ENCODE measurements at places on chromosomes 5 and 9. TPM values are rescaled to one million over a fixed set of nuclear protein-coding genes. Genes with fewer than 3 reads are reported as not detected.

DNA sequence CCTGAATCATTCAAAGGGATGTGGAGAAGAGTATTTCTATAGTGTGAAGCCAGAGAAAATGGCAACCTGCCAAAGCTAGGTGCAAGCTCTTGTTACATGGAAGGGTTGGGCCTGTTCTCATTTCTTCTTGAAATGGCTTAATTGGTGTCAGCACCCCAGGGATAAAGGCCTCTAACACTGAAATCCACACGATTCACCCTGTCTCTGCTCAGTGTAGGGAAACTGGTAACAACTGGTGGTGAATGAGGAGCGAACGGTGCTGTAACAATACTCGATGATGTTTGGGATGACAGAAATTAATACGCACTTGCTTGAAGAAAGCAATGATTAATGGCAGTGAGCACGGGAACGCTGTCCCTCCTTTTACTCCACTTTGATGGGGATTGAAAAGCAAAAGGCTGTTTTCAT, 16.2 kb downstream of the PBX3 start:
- no peak overlapping the region for H3K27ac ChIP-seq
- H3K27me3 ChIP-seq: no peaks in the 10 kb centered on the region
- peaks cover 11% of the 10 kb centered on the region for H3K4me1 ChIP-seq
- peak; percentile 26 for DNase-seq

NIPSNAP3A gene
- 9.1 TPM for total RNA-seq

GRCh38 chr5:162107591-162107990, 40.0 kb downstream of the GABRG2 start:
- DNase-seq: no peak
- no peaks in the 10 kb centered on the region for H3K36me3 ChIP-seq
- no peak overlapping the region for H3K27ac ChIP-seq
- no peak overlapping the region for H3K4me3 ChIP-seq
- H3K27me3 ChIP-seq: no peaks in the 10 kb centered on the region

GRCh38 chr5:125584140-125584520, 837.7 kb upstream of the ZNF608 start:
- no peaks in the 10 kb centered on the region for H3K27me3 ChIP-seq
- H3K4me3 ChIP-seq: no peak overlapping the region
- H3K4me1 ChIP-seq: no peaks in the 10 kb centered on the region
- no peak overlapping the region for H3K27ac ChIP-seq

CMYA5 gene
- 0.15 TPM for total RNA-seq

PSD2 gene
- total RNA-seq: not detected

GRCh38 chr9:74821636-74822035, 66.1 kb downstream of the TRPM6 start:
- H3K27me3 ChIP-seq: no peaks in the 10 kb centered on the region
- no peak overlapping the region for H3K4me3 ChIP-seq
- no peaks in the 10 kb centered on the region for H3K4me1 ChIP-seq
- DNase-seq: no peak

GRCh38 chr5:72539038-72539437, 31.8 kb upstream of the ZNF366 start:
- H3K4me1 ChIP-seq: no peaks in the 10 kb centered on the region
- DNase-seq: no peak
- no peak overlapping the region for H3K4me3 ChIP-seq
- H3K27ac ChIP-seq: no peak overlapping the region

DNA sequence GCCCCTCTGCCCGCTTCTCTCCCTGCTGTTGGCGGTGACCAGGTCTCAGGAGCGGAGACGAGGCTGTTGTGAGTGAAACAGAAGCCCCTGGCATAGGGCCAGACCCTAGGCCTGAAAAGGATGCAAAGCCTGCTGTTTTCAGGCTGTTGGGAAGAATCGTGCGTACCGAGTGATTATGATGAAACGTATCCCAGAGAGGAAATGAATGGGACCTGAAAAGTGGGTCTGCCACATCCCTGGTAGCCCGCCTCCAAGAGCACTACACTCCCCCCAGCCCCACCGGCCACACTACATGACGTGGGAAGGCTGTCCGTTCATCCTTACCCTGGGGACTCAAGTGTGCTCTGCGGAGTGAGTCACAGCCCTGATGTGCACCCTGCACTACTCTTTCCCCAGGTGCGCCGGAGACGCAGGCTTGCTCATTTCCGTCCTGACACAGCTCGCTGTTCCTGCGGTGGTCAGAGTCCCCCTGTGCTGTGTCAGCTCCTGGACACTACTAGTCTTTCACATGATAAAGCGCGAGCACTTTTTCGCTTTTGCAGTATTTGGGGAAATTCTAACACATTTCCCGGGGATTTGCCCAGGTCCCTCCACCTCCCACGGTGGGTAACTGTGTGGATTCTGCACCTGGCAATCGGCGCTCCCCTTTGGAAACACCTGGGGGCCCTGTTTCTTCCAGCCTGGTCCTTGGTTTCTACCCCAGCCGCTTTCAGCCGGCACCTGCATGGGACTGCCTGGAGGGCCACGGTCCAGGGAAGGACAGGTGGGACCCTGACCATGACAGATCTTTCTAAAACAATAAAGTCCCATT, 91.5 kb downstream of the ANKRD33B start:
- H3K27ac ChIP-seq: no peak overlapping the region
- H3K4me1 ChIP-seq: peaks cover 7% of the 10 kb centered on the region
- no peaks in the 10 kb centered on the region for H3K36me3 ChIP-seq
- H3K27me3 ChIP-seq: no peaks in the 10 kb centered on the region

DNA sequence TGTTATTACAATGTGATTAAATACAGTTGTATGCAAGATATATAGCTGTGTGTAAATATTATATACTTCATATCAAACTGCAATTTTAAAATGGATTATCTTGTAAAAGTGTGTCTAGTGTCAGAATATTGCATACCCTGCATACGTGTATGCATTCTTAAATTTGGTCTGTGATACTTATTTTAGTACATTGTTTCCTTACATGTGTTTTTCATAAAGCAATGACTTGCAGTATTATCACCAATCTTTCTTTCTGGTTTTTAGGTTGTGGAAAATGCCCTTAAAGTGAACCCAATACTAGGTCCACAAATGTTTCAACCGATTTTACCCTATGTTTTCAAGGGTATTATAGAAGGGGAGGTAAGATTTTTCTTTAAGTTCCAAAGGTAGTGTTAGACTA, 28.5 kb upstream of the LRRC70 start:
- peaks cover 19% of the 10 kb centered on the region for H3K4me1 ChIP-seq
- H3K27me3 ChIP-seq: no peaks in the 10 kb centered on the region
- H3K4me3 ChIP-seq: no peak overlapping the region
- peaks cover 5% of the 10 kb centered on the region for H3K36me3 ChIP-seq

DNA sequence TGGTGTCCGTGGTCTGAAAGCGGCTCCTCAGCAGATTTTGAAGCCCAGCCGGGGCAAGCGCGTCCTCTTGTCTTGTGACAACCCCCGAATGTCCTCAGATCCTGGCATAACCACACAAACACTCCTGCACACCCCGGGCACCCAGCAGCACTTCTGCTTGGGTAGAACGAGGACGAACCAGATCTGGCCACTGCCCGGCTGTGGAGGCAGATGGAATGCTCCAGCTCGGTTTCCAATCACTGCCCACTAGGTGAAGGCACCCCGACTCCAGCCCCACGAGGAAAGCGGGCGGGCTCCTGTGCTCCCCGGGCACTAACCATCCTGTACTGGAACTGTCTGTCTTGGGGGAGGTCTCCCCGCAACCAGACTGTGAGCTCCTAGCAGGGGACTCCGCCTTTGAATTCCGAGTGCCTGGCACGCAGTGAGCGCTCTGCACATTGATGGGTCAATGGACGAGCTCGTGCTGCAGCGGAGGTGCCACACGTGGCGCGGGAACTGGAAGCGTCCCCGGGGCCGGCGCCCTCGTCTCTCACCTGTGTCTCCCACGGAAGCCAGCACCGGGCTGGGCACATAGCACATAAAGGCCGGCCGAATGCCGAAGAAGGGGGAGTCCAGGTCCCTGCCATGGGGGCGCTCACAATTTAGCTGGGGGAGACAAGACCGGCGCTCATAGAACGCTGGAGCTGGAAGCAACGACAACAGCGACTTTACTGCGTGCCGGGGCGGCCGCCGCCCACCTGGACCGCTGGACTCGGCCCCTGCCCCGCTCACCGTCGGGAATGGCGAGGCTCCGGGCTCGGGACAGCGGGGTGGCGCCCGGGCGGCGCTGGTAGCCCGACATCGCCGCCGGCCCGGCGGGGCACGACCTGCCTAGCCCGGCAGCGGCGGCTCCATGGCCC, 608 bp downstream of the ENTR1 start:
- peak overlapping the region; percentile 81 for H3K4me3 ChIP-seq
- no peaks in the 10 kb centered on the region for H3K27me3 ChIP-seq
- peaks cover 18% of the 10 kb centered on the region for H3K4me1 ChIP-seq
- H3K27ac ChIP-seq: peak overlapping the region; percentile 29
- peak; percentile 38 for DNase-seq

PLPP1 gene
- 21.1 TPM for total RNA-seq

KLF4 gene
- total RNA-seq: 38.8 TPM

DNA sequence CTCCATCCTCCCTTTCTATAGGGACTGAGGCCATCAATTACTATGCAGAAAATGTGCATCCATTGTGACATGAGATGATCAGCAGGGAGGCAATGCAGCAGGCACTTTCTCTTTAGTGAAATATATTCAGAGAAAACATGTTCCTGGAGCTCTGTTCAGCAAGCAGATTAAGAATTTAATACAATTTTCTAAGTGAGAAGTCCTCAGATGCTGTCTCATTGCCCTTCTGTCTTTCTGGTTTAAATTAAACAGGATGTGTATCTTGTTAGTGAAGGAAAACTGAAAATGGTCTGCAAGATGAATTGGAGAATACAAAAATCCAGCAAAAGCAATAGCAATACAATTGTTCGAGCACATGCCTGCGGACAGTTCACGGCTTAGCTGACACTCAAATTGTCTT, 445.8 kb upstream of the RIOK2 start:
- no peaks in the 10 kb centered on the region for H3K4me1 ChIP-seq
- no peak for DNase-seq
- no peaks in the 10 kb centered on the region for H3K27me3 ChIP-seq
- H3K4me3 ChIP-seq: no peak overlapping the region

- no peak overlapping the region for H3K27ac ChIP-seq
- no peak overlapping the region for H3K4me3 ChIP-seq
- H3K27me3 ChIP-seq: no peaks in the 10 kb centered on the region
- no peaks in the 10 kb centered on the region for H3K36me3 ChIP-seq
Measured at GRCh38 chr9:70519912-70520724, 105.7 kb upstream of the KLF9 start.

DNA sequence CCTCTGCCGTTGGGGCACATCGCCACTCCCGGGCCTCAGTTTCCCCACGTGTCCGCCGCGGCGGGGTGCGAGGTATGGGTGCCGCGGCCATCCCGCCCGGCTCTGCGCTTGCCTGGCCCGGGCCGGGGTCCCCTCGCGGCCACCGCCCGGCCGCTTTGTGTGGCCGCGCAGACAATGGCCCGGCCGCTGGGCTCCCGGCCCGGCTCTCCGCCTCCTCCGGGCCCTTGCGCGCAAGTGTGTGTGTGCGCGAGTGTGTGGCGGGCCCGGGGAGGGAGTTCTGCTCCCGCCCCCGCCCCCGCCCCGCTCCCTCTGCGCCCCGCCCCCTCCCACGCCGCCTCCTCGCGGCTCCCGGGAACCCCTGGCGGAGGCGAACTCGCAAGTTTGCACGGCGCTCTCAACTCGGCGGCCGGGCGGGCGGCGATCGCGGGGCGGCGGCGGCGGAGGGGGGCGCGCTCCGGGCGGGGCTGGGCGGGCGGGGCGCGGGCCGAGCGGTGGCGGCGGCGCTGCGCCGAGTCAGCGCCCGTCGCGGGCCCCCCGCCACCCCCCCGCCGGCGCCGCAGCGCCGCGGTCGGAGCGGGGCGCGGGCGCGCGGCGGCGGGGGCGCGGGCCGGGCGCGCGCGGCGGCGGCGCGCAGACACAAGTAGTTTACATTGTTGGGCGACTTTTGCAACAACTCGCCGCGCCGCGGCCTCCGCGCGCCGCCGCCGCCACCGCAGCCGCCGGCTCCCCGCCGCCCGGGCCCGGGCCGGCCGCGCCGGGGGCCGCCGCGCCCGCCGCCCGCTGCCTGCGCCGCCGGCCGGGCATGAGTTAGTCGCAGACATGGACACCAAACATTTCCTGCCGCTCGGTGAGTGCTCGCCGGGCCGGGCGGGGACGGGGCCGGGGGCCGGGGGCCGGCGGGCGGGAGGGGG, at the start of gene RXRA:
RXRA (plus strand) TSS at position 643 of the 911 bp plus-strand sequence; CDS start at position 820, 177 bp downstream.
- peaks cover 14% of the 10 kb centered on the region for H3K4me1 ChIP-seq
- H3K4me3 ChIP-seq: peak within 1 kb of the TSS; percentile 86
- no peaks in the 10 kb centered on the region for H3K27me3 ChIP-seq
- H3K27ac ChIP-seq: peak within 1 kb of the TSS; percentile 20

- no peak overlapping the region for H3K4me3 ChIP-seq
- DNase-seq: no peak
- H3K36me3 ChIP-seq: no peaks in the 10 kb centered on the region
- no peak overlapping the region for H3K27ac ChIP-seq
- no peaks in the 10 kb centered on the region for H3K27me3 ChIP-seq
- H3K4me1 ChIP-seq: peaks cover 68% of the 10 kb centered on the region
Measured at GRCh38 chr5:159907689-159908590, 8.3 kb upstream of the ADRA1B start.

SLC6A3 gene
- total RNA-seq: not detected

DNA sequence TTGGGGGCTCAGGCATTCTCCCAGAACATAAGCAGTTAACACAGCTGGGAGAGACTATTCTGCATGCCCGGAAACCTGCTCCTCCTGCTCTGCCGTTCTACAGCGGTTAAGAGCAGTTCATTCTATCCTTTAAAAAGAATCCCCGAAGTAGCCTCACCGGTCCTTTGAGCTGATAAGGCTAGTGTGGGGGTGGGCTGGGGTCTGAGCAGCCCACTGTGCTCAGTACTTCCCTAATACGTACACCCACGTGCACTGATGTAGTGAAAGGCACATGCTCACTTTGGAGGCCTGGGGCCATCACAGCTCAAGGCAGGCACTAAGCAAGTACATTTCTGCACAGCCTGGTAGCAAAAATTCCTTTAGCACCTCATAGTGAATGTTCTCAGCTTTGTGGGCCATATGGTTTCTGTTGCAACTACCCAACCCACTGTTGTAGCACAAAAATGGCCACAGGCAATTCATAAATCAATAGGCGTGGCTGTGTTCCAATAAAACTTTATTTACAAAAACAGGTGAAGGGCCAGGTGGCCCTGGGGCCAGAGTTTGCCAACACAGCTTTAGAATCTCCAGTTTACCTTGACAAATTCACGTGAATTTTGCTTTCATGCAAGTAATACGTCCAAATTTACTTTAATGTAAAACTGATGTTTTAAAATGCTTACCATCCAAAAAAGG, 136.4 kb downstream of the ZNF354C start:
- DNase-seq: no peak
- H3K4me3 ChIP-seq: no peak overlapping the region
- H3K27me3 ChIP-seq: peaks cover 13% of the 10 kb centered on the region
- no peaks in the 10 kb centered on the region for H3K4me1 ChIP-seq
- no peak overlapping the region for H3K27ac ChIP-seq

DNA sequence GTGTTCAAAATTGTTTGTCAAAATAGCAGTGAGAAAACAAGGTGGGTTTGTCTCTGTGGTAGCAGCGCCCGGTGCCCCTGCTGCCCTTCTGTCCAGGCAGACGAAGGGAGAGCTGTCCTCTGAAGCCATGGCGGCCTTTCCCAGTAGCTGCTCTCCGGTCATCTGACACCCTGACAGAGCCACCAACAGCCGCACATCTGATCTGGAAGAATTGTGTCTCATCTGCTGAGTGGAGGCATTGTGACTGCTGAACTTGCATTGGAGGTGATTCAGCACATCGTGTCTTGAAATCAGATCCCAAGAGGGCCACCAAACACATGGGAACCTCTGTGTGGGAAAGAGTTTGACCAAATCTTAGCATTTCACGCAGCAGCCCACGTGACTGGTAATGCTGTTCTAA, 337.6 kb upstream of the IRX1 start:
- no peaks in the 10 kb centered on the region for H3K4me1 ChIP-seq
- no peaks in the 10 kb centered on the region for H3K36me3 ChIP-seq
- no peak overlapping the region for H3K4me3 ChIP-seq
- no peak for DNase-seq

All from PC-3 (cell line).